H54 (cell line): ENCODE measurements at places on chromosomes 12 and 14.

- DNase-seq, result no peak
Observed at GRCh38 chr12:87305481-87305880, 723.7 kb downstream of the C12orf50 start.

- no peak for DNase-seq
Observed at GRCh38 chr12:88579161-88579517, 1.1 kb downstream of the KITLG start.

GRCh38 chr14:74080820-74081460 lies 3.3 kb downstream of the ALDH6A1 start:
- no peak for DNase-seq

- no peak for DNase-seq
Observed at GRCh38 chr12:94157981-94158411, 9.6 kb downstream of the PLXNC1 start.

DNA sequence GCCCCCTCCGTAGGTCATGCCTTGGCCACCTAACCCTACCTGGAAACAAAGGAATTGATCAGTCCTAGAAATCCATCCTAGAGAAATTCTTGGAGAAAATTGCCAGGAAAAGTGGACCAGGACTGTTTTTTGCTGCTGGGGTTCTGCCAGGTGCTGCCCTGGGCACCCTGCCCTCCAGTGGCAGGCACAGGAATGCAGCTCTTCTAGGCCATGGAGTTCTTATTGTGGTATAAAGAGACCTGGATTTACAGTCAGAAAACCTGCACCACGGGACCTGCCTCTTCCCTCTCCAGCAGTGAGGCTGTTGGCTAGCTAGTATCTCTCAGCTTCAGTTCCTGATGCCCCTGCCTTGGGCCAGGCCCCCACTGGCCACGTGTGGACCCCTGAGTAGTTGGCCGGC lies 59.7 kb downstream of the SLC24A4 start:
- DNase-seq, result peak; percentile 49

DNA sequence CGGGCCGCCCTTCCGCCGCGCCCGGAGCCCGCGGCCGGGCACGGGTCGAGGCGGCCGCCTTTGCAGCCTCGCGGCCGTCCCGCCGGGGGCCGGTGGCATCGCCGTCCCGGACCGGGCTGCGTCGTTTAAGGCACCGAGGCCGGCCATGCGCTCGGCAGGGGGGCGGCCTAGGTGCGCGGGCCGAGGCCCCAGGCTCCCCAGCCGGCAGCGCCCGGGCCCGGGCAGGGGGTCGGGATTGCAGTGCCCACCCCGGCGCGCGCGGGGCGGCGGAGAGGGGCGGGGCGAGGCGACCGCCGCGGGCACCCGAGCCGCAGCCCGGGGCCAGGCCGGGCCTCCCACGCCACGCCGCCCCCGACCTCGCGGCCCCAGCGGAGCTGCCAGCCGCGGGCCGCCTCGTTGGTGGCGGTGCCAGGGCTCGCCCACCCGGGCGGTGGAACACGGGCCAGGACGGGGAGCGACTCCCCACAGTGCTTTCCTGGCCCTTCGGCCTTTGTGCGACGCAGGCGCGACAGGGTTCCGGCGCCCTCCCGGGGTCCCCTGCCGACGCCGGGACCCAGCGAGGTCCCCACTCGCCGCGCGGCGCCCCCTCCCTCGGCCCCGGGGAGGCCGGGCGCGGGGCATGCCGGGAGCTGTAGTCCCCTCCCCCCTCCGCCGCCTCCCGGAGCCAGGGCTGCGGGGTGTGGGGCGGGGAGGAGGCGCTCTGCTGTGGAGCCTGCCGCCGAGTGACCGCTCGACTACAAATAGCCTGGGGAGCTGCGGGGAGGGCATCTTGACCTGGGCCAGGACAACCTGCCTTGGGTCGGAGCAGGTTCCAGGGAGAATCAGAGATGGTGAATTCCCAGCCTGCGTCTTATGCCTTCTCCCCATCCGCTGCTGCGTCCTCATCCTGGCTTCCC lies 769 bp downstream of the FKBP4 start:
- peak; percentile 81 for DNase-seq

GRCh38 chr12:120356567-120357030 lies 12.4 kb downstream of the MSI1 start:
- peak; percentile 100 for DNase-seq

GRCh38 chr14:20775043-20775442 lies 6.0 kb upstream of the RNASE6 start:
- DNase-seq, result no peak

DNA sequence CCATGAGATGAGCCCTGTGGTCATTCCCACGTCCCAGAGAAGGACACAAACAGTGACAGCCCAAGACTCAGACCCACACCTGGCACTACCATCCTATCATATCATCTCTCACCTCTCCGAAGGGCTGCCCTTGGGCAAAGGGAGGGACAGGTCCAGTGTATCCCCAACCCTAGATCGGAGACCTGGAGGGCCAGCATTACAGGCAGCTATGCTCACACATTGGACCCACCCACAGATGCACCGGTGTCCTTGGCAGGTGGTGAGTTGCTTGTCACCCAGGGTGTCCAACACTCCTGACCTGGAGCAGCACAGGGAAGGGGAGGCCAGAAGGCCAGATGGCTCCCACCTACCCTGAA lies 117.4 kb downstream of the DICER1 start:
- no peak for DNase-seq

GRCh38 chr12:52627395-52628110 lies 9.2 kb upstream of the KRT73 start:
- no peak for DNase-seq

DNA sequence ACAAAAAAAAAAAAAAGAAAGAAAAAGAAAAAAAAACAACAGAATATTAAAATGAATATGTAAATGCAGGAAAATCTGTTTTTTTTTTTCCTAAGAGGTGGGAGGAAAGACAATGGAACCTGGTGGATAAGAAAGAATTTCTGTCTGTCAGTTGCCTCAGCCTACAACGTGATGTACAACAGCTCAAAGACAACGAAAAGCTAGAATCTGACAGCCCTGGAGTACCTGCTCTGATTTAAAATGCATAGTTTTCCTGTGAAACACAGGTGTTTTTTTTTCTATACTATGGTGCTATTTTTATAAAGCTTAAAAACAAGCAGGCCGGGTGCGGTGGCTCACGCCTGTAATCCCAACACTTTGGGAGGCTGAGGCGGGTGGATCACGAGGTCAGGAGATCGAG lies 30.0 kb upstream of the ULK1 start:
- DNase-seq, result no peak

GRCh38 chr12:109741970-109742703 lies 28.5 kb downstream of the FAM222A start:
- DNase-seq, result no peak

DNA sequence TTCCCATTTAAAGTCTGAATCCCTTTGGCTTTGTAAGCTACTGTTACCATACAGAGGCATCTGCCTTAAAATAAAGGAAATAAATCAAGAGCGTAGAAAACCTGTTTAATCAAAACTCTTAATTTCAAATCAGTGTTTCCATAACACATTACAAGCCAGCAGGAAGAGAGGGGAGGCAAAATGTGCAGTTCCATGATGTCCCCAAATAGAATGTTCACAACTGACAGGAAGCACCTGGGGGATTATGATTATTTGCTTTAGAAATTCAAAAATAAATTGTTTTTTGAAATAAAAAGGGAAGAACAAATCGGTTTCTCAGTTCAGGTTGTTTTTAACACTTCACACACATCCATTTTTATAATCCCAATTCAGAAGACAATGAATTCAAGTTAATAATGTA lies 21.4 kb downstream of the SOCS2 start:
- DNase-seq, result no peak

- DNase-seq, result no peak
Observed at GRCh38 chr12:95396849-95397468, 77.0 kb upstream of the METAP2 start.

DNA sequence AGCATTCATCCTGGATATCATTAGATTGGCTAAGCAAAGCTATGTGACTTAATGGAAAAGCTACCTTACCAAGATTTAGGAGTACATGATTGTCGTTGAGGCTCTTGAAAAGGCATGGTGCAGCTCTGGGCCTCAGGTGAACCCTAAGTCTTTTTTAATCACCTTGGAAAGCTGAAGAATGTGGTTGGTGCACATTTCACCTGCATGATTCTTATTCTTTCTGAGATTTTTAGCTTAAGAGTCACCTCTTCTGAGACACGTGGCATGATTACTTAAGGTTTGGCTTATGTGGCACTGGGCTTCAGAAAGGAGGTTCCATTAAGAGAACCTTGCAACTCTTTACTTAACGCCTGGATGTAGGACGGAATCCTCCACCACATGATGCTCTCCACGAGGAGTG lies 498.5 kb downstream of the TMEM117 start:
- no peak for DNase-seq

DNA sequence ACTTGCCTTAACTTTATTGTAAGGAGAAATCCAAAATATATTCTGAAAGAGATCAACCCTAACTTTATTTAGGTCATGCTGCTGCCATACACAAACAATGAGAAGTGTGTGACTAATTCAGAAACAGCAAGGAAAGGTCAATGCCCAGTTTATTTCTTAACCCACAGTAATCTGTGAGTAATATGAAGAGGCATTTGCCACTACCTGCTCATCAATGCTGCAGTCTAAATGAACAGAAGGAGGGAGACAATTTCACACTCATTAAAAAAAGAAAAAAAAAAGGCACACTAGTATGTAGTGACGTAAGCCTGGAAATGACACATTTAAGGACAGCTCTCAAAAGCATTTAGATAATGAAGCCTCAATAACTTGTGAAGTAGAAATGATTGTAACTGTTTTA lies 90.5 kb upstream of the FOXN3 start:
- DNase-seq, result peak; percentile 22

- DNase-seq, result peak; percentile 45
Observed at GRCh38 chr12:9750276-9751203, 10.2 kb downstream of the CD69 start.

GRCh38 chr12:87405918-87406317 lies 623.3 kb downstream of the C12orf50 start:
- DNase-seq, result no peak

GRCh38 chr12:94280063-94280462 lies 131.7 kb downstream of the PLXNC1 start:
- no peak for DNase-seq

- DNase-seq, result no peak
Observed at GRCh38 chr12:77060883-77061240, 4.5 kb downstream of the E2F7 start.

GRCh38 chr12:16605642-16606116 lies 283 bp downstream of the LMO3 start:
- DNase-seq, result no peak

DNA sequence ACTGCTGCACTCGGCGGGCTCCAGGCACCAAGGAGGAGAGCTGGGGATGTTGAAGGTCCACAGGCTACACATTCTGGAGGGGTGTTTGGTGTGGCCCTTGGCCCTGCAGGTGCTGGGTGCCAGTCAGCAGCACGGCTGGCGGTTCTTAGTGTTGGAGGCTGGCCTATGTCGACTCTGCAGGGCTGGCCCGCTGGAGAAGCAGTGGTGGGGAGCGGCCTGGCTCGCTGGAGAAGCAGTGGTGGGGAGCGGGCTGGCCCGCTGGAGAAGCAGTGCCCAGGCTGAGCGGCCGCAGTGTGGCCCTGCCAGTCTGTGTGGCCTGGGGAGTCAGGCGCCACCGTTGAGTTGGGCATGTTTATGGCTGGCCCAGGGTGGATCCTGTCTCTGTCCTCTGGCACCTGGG lies 27.3 kb downstream of the MTA1 start:
- DNase-seq, result no peak

- no peak for DNase-seq
Observed at GRCh38 chr14:23070262-23071129, 13.2 kb upstream of the CDH24 start.

- DNase-seq, result no peak
Observed at GRCh38 chr14:40581264-40581663, 1025.4 kb upstream of the LRFN5 start.

DNA sequence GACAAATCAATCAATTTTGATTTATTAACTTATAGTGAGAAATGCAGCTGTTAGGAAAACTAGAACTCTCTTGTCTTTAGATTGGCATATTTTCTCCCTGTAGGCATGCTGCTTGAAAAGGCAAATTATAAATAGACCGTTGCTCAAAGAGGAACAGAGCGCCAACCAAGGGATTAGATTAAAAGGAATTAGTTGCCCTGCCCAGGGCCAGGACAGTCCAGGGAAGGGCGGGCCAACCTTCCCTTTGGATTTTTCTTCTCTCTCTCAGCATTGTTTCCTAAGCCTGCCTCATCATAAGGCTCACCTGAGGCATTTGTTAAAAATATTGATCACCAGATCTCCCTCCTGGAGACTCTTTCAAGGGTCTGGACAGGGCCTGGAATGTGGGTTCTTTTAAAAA lies 8.6 kb downstream of the CIPC start:
- no peak for DNase-seq

DNA sequence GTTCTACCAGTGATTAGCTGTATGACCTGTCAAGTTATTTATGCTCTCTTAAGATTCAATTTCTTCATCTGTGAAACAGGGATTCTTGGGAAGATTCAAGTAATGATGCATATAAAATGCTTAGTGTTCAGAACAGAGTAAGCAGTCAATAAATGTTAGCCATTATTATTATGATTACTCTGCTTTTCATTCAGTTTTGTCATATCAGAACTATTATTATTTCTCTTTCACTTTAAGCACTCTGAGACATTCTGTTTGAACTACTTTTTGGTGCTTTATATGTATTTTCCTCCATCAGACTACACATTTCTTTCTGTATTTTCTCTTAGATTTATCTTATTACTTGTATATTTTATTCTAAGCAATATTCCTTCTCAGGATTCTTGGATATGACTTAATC lies 81.2 kb downstream of the CFAP54 start:
- DNase-seq, result no peak

DNA sequence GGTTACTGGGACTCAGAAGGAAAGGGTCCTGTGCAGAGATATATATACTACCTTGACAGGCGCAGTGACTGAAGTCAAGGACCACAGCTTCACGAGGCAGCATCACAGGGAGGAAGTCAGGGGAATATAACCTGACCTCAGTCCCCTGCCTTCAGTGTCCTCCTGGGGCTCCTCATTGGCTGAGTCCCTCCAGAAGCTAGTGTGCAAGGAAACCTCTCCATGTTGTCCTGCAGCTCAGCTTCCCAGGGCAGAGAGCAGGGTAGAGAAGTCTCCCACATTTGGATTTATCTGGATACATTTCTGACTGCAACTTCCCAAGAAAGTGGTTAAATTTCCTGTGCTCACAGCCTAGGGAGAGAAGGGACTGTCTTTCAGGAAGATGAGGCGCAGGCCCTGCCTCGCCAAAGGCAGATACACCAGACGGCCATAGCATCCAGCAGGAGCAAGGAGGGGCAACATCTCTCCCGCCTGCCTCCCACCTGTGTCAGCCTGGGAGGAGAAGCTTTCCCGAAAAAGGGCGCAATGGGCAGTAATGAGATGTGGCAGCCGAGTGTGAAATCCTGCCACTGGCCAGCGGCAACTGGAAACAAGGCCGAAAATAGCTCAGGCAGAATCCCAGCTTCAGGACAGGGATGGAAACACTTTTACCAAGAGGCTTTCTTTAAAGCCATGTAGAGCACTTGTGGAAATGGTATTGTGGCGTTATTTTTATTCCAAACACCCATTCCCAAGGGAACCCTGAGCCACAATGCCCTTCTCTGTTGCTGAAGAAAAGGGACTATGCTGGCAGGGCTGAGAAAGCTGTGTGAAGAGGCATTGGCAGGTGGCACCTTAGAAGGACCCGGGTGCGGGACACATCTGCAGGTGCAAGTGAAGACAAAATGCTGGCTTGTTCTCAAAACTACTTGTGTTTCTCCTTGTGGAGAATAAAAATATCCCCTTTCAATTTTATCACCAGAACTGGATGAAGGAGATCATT lies 54.9 kb upstream of the HIF1A start:
- DNase-seq, result no peak

- no peak for DNase-seq
Observed at GRCh38 chr14:38108681-38109080, 99.0 kb upstream of the SSTR1 start.

- no peak for DNase-seq
Observed at GRCh38 chr14:93797071-93797470, 8.8 kb upstream of the PRIMA1 start.
